ENCODE measurements at places on chromosomes 2 and 18.

DNA sequence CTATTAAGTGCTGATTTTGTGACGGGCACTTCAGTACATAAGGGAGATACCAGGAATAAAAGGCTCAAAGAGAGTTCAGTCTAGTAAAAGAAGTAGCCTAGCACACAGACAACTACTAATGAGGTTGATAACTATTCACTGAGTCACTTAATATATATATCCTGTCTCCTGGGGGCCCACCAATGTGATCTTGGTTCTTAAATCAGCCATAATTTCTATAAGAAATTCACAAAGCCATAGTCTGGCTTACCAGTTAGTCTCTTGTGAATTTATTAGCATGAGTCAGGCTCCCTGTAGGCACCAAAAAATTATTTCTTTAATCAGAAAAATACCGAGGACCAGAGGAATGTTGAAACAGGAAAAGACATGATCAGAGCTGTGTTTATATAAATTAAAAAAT is 10.4 kb downstream of the KCNE4 start:
- no peak for DNase-seq

DNA sequence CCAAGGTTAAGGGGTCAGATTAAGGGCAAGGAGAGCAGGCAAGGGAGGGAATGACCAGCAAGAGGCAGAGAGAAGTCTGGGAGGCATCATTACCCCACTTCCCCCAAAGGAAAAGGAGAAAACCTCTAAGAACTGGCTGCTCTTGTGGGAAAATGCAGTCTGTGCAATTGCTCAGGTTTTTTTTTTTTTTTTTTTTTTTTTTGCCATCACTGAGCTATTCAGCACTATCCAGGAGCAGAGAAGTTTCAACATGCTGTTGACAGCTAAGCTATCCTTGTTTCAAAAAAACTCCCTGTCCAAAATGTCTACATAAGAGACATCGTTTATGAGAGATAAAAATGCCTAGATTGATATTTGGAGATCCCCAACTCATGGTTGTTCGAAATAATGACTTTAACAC is 345.4 kb downstream of the TDRD15 start:
- no peak for DNase-seq

- no peak for DNase-seq
Observed at GRCh38 chr18:45336448-45336847, 278.8 kb upstream of the SLC14A2 start.

GRCh38 chr2:203637471-203638167 is 68.8 kb upstream of the CD28 start:
- DNase-seq, result no peak

DNA sequence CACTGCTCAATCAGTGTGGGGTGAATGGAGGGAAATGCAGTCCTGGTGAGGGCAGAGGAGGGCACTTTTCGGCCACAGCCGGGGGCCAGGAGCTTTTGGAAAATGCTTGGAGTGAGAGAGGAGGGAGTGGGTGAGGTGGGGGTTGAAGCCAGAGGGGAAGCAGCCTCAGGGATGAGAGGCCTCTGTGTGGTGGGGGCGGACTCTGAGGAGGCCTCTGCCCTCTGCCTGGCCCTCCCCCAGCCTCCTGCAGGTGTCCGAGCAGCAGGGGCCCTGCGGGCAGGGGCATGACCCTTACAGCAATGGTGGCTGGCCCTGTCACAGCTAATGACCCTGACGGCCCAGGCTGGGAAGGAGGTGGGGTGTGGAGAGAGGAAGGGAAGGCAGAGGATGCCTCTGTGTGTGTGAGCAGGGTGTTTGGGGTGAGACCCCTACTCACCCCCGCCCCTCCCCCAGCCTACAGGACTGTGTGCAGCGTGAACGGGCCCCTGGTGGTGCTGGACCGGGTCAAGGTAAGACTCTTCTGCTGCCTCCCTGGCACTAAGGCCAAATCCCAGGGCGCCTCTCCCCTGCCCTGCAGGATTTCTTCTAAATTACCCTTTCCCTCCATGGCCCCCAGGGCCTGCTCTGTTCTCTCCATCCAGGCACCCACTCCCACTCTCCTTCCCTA is 7.6 kb downstream of the ATP6V1B1 start:
- no peak for DNase-seq

DNA sequence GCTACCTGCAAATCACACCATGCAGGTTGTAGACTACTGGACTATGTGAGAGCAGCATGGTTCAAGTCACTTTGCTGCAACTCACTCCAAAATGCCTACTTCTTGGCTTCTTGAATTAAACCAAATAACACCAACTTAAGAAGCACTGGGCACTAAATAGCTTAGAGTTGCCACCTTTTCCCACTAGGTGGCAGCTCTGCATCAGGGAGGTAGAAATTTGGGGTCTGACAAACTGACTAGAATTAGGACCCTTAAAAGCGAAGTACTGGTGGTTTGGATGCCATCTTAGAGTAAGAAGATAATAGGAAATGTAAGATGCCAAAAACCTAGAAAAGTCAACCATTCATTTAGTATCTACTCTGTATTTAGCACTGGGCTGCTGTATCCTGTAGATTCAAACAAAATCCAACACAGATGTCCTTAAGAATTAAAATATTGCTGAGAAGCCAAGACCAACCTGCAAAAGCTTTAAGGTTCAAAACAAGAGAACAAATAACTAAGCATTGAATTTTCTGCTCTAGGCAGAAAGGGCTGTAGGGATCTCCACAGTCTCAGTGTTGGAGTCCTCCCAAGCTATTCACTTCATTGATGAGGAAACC is 65.5 kb downstream of the CCBE1 start:
- DNase-seq, result no peak

DNA sequence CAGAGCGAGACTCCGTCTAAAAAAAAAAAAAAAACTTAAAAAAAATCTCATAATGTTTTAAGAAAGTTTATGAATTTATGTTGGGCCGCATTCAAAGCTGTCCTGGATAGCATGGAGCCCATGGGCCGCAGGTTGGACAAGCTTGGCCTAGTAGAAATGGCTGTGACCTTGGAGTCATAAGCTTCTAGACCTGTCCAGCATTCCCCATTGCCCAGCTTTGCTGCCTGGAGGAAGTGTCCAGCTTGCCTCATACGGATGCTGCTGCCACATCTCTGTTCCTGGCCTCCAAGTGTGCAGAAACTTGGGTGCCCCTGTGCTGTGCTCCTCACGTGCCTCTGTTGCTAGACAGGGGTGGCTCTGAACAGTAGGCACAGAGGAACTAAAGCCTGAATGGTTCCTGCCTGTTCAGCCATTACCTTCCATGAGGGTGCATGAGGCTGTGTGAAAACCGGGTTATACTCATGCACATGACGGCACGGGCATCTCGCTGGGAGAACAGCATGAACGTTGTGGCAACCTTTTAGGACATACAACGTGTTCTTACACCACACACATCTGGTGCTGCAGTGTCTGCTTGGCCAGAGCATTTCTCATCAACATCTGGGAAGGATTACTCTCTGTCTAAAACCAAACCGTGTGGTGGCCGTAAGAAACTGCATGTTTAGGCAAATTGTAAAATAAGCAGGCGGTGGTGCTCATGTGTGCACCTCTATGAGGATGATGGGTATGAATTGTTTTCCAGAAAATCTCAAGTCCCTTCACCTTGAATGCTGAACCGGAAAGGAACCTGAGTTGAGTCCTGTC is 38.2 kb downstream of the FHOD3 start:
- DNase-seq, result no peak

DNA sequence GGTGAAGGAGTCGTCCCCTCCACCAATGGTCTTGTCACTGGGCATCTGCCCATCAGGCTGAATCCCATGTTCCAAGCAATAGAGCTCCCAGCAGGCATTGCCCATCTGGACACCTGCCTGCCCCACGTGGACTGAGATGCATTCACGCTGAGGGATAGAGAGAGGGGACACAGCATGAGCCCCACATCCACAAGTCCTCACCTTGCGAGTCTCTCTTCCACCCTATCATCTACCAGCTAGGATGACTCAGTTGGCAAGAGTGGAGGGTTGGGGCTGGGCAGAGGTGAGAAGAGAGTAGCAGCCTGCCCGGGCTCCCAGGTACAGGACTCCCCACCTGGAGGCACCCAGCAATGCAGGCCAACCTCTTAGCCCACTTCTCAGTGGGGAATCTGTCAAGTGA is 959 bp upstream of the TUBA4B start:
- DNase-seq, result no peak

- DNase-seq, result no peak
Observed at GRCh38 chr18:78330766-78331165, 648.9 kb upstream of the SALL3 start.

DNA sequence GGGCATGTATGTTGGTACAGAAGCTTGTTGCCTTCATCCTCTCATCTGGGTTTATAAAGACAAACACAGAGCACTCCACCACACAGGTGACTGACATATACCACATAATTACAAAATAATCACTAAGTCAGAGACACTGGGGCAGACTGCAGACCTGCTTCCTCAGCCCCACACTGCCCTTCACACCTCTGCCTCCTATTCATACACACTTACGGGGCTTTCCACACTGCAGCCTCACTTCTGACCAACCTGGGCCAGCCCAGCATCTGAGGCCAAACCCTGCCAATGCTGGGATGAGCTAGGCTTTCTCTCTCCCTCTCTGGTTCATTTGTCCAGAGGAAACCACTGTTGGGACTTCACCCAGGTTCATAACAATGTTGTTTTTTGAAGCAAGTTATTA is 4.5 kb downstream of the EMX1 start:
- no peak for DNase-seq

DNA sequence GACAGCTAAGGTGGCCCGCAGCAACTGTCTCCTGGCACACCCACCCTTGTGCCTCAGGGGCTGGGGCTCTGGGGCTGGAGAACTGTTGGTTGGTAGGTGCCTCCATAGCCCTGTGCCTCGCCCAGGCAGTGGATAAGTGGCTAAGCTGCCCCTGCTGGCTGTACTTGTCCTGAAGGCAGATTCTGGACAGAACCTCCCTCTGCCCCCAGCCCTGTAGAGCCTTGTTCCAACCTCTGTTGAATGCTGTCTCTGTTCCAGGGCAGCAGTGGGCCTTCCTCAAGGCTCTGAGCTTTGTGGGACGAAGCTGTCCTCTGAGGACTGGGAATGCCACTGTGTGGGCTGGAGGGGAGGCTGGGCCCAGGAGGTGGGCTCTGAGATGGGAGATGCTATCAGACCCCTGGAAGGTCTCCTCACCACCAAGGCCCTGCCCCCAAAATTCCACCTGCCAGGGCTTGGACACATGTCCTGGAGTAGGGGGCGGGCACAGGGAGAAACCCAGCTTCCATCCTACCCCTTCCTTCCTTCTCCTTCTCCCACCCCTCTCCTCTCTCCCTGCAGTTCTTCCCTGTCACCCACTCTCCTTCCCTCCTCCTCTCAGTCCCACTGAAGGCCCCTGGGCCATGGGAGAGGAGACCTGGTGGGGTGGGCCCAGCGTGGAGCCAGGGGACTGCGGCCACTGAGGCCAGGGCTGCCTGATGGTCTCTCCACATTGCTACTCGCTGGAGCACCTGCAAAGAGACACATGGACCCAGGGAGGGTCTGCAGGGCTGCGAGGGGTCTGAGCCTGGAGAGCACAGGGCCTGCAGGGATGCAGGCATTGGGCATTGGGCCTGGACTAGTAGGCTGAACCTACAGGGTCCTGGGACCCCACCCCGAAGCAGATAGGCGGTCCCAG is 1.7 kb upstream of the PDCD1 start:
- no peak for DNase-seq

GRCh38 chr2:95051626-95052025 is 26.1 kb downstream of the MAL start:
- DNase-seq, result no peak

DNA sequence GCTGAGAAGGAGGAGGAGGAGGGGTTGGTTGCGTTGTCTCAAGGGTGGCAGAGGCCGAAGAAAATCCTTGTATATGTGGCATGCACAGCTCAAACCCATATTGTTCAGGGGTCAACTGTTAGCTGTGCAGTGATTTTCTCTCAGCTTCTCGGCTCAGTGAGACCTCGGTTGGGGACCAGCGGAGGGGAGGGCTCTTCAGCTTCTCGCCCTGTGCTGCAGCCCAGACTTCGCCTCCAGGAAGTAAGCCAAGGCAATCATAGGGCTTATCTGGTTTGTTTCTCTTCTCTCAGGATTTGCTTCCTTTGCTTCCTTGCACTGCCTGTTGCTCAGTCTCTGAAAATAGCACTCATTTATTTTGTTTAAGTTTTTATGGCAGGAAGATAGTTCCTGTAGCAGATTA is 85.5 kb downstream of the SOWAHC start:
- no peak for DNase-seq

DNA sequence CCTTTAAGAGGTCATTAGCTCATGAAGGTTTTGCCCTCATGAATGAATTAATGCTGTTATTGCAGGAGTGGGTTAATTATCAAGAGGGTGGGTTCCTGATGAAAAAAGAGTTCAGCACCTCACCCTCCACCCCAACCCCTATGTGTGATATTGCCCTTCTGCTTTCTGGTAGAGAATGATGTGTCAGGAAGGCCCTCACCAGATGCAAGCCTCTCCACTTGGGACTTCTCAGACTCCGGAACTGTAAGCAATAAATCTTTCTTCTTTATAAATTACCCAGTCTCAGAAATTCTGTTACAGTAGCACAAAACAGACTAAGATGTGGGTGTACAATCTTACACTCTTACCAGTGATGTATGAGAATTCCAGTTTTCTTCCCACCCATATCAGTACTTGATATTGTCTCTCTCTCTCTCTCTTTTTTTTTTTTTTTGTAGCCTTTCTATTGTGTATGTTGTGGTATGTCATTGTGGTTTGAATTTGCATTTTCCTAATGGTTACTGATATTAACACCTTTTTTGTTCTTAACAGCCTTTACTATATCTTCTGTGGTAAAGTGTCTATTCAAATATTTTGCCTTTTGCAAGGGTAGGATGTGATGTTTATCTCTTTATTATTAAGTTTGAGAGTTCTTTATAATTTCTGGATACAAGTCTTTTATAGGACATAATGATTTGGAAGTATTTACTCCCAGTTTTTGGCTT is 10.4 kb upstream of the MAP2 start:
- no peak for DNase-seq

- no peak for DNase-seq
Observed at GRCh38 chr2:188940171-188940570, 34.0 kb upstream of the COL3A1 start.

- no peak for DNase-seq
Observed at GRCh38 chr2:30237966-30238800, 6.8 kb downstream of the LBH start.

DNA sequence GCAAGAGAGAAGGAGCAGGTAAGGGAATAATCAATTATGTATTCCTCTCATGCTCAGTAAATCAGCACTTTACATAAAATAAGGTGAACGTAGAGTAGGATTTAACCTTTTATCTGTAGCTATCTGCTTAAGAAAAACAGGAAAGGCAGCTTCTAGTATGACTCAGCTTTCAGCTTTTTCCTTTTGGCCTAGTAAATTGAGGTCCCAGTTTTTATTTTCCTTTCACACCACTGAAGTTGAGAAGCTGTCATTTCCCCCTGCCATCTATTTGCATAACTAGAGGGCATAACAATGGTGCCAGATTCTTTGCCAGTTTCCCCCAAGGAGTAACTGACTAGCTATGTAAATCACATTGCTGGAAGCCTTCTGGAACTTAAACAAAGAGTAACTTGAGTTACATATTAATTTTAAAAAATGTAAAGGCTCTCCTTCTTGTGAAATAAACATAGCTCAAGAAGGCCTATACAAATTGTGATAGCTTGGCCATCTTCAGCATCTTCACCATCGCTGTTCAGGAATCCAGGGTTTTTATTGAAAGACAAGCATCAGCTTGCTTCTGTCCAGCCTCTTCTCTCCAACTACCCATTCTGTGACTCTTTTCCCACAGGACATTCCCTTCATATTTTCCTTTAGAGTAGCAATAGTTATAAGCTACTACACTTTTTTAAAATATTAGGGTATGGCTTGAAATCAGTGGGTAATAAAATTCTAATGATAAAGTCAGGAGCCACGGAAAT is 97.0 kb downstream of the KYNU start:
- DNase-seq, result no peak

Measured in activated T-helper 9 cell treated with anti-CD3 and anti-CD28 coated beads, Interleukin-2, amount 50 U/mL, for 16 hours (primary cell).